SHP77 (cell line): ENCODE measurements at places on chromosomes 5 and 9.

- DNase-seq, result no peak
These were observed 128.7 kb downstream of the PALM2AKAP2 start for GRCh38 chr9:109908459-109909390.

- DNase-seq, result peak; percentile 23
These were observed 546.9 kb upstream of the C9orf72 start for GRCh38 chr9:28120184-28120583.

GRCh38 chr5:179225387-179225786 lies 119.9 kb downstream of the ADAMTS2 start:
- DNase-seq, result no peak

DNA sequence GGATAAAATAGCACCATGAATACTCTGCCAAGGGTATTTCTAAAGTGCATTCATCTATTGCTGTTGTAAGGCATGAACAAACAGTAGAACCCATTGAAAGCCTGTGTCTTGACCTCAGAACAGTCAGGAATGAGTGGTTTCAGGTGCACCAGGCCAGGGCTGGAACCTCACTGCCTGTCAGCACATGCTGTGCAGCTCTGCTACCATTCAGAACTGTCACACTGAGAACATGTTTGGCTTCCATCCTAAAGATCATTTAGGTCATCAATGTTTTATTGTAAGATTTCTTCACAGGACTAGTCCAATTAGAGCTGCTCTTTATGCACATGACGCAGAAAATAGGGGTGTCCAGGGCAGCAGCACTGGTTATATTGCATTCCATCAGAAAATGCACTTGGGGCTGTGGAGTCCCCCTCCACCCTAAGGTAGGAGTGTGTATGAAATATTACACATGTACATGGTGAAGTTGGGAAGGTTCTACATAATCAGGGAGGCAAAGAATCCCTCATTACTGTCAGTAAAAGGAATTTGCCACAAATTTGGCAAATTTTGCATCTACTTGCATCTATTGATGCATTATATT lies 408.0 kb downstream of the CTNND2 start:
- DNase-seq, result no peak

- DNase-seq, result no peak
These were observed 4.7 kb downstream of the NOTCH1 start for GRCh38 chr9:136541179-136541578.

DNA sequence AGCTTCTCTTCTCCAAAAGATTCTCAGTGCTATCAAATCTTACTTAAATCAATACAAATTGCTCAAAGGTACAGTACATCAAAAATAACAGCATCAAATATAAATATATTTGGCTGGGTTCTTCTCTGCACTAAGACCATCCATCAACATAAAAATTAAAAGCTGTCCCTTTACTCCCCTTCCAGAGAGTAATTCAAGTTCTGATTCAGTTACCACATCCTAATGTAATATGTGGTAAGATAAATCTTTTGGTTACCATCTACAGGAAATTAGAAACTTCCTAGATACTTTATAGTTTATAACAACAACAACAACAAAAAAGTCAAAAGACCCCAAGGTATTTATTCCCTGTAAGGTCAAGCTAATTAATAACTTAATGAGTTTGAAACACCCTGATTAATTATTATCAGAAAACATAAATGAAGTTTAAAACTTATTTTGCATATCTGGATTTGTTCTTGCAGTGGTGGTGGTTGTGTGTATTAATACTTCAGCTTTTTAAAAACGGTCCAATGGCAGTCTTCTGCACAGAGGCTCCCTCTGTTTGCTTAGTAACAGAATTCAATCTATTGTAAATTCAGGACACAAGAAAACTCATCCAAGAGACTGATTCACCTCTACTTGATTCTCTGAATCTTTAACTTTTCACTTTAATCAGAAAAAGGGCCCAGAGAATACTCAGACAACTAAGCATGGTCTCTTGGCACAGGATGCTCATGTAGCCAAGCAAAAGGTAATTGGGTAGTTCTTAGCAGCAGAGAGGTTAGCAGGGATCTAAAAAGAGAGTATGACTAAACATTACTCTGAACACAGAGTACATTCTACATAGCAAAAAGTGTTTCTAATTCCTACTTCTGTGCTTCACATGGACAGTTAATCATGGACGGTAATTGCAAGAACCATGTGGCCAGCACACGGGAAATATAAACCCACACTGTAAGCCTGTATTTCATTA lies 20.1 kb downstream of the DIAPH1 start:
- DNase-seq, result no peak

DNA sequence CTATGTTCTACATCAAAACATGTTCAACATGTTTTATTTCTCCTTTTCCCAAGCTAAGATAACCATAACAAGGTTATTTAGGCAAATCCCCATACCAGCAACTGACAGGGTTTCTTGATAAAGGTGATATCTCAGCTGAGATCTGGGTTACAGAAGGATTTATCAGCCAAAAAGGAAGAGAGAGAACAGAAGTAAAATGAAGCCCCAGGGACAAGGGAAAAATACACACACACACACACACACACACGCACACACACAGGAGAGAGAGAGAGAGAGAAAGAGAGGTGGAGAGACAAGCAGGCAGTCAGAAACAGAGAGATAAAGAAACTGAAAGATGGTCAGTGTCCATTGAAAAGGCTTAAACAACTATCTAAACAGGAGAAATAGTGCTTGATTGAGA lies 19.7 kb upstream of the MLLT3 start:
- DNase-seq, result no peak

GRCh38 chr5:159050316-159051143 lies 49.2 kb downstream of the EBF1 start:
- DNase-seq, result no peak

GRCh38 chr9:92359394-92359995 lies 33.7 kb downstream of the CENPP start:
- DNase-seq, result no peak

DNA sequence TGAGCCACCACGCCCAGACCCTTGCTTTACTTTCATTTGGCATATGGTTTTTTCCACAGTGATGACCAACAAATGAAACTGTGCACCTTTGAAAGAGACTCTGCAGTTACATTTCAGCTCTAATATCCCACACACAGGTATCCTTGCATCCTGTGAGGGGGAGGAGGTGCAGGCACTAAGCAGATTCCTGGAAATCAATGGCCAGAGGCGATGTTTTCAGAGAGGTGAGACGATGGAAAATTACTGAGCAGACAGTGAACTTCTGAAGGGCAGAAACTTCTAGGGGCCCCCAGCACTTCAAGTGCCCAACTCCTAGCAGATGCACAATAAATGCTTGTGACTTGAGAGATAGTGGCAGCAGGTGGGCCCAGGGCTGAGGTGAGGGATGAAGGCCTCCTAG lies 29.8 kb upstream of the GNE start:
- DNase-seq, result no peak

- peak; percentile 12 for DNase-seq
These were observed 2.9 kb upstream of the IL17B start for GRCh38 chr5:149381986-149382338.

GRCh38 chr5:77356740-77357139 lies 135.4 kb downstream of the WDR41 start:
- DNase-seq, result no peak

GRCh38 chr5:158285698-158286097 lies 426.8 kb upstream of the CLINT1 start:
- no peak for DNase-seq

GRCh38 chr5:144166696-144167095 lies 3.8 kb downstream of the YIPF5 start:
- no peak for DNase-seq

GRCh38 chr5:154783774-154784460 lies 28.7 kb downstream of the LARP1 start:
- no peak for DNase-seq
